ENCODE measurements at places on chromosomes 3 and 15.

GRCh38 chr3:151999936-152000335 is 126.5 kb downstream of the SUCNR1 start:
- DNase-seq, result no peak

DNA sequence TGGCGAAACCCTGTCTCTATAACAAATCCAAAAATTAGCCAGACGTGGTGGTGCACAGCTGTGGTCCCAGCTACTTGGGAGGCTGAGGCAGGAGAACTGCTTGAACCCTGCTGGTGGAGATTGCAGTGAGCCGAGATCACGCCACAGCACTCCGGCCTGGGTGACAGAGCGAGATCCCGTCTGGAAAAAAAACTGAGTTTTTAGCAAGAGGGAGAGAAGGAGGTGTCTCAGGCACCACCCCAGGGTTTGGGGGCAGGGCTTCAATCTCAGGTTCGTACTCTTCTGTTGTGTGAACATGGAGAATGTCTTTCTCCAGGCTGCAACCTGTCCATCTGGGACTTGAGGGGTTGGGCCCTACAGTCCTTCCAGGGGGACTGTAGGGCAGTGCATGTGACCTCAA is 2.7 kb downstream of the CHRNA3 start:
- no peak for DNase-seq

DNA sequence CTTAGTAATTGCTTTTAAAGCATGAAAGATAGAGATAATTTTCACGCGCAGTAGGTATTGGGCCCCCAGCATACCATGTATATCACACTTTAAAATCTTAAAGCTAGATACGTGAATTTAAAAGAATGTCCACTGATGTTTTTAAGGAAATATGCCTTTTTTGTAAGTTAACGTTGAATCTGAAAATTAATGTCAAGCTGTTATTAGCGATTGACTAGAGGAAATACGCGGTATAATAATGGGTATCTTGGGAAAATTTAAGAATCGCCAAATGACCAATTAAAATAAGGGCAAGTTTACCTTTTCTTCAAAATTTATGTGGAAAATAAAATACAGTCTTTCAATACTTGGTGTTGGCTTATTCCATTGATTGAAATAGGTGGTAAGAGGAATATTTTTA is 13.3 kb upstream of the CHD2 start:
- DNase-seq, result no peak

DNA sequence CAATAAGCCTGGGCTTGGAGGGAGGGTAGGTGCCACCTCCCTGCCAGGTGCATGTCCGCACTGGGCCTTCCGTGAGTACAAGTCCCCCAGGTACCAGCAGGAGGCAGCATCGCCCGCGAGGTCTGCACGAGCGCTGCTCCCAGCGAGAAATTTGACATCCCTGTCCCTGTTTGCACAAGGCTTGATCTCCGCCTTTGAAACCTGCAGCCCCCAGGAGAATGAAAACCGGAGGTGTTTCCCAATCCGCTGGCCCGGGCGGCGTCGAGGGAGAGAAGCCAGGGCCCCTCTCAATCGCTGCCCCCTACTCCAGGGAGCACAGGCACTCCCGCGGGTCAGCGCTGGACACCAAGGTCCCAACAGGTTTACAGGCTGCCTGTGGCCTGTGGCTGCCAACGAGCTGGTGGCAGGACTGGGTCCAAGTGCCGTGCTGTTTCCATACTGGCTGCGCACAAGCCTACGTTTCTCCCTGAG is 961 bp downstream of the HAPLN3 start:
- peak; percentile 61 for DNase-seq
